ENCODE measurements at places on chromosomes 1 and 21.
A peak's percentile ranks its signal among the peaks of the same experiment; 100 is the strongest.

DNA sequence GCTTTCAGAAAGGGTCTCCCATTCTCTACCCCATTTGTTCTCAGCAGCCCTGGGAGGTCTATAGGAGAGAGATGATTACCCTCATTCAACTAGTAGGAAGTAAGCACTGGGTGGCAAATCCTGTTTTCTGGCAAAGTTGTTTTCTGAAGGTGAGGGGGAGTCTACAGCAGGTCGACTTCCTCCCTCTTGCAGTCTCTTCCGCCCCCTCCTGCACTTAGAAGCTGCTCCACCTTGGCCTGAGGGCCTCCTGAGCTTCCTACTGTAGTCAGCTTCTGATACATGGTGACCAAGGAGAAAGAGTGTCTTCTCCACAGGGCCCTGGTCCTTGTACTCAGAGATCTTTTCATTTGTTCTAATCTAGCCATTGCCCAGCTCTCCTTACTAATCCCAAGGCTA lies 93.1 kb downstream of the RGL1 start:
- DNase-seq: no peak

GRCh38 chr1:81967951-81968350 lies 167.2 kb downstream of the ADGRL2 start:
- DNase-seq: no peak

GRCh38 chr21:38223893-38224540 lies 32.8 kb upstream of the KCNJ15 start:
- DNase-seq: no peak

- no peak for DNase-seq
Measured at GRCh38 chr21:19475525-19475924, 1071.9 kb upstream of the TMPRSS15 start.

- no peak for DNase-seq
Measured at GRCh38 chr1:171431994-171432393, 53.3 kb upstream of the PRRC2C start.

- DNase-seq: no peak
Measured at GRCh38 chr1:78388275-78388674, 102.5 kb upstream of the PTGFR start.

GRCh38 chr1:42165511-42166210 lies 1.1 kb upstream of the GUCA2A start:
- no peak for DNase-seq

DNA sequence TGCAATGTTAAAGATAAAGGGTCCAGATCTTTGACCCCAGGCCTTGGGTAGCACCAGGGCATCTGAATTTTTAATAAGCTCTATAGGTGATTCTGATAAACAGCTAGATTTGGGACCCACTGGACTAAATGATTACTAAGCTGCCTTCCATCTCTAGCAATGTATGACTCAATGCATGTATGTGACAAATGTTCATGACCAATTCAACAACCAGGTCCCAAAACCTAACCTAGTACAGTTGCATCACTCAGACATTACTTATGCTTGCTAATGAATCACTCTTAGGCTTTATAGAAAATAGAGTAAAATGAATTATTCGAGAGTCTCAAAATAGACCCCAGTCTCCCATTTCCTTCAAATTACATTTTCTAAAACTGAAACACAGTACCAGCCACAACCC lies 35.5 kb downstream of the RCAN1 start:
- DNase-seq: no peak

DNA sequence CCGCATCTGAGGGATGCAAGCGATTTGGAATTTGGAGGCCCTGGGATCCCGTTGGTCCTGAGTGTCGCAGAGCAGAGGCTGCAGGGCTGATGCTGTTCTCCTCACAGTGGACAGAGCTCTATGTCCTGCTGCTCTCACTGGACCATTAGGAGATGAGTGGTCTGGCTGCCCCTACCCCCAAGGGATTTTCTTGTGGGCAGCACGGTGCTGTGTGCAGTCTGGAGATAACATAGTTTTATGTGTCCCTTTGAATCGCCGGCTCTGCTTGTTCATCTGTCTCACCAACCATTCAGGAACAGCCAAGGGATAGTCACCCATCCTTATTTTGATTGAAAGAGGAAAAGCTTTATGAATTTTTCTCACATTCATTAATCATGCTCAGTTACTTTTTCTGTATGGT lies 49.9 kb downstream of the CHRM3 start:
- no peak for DNase-seq

GRCh38 chr1:230120289-230120920 lies 53.4 kb downstream of the GALNT2 start:
- no peak for DNase-seq

- no peak for DNase-seq
Measured at GRCh38 chr1:178868706-178869105, 2.2 kb downstream of the ANGPTL1 start.

DNA sequence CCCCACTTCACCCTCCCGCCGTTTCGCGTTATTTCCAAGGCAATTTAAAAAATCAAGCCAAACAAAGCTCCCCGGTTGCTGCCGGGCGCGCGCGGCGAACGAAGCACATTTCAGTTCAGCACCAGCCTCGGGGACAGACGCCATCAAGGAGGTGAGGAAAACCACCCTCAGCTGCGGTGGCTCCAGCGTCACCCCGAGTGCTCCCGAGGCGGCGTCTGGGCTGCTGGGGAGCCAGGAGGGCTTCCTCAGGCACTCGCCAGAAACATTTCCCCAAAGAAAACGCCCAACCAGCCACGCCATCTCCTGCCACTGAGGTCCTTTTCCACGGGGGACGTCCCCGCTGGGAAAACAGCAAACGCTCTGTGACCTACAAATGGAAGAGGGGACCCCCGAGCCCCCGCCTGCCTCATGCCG lies 623 bp downstream of the GNG4 start:
- DNase-seq: peak; percentile 38

DNA sequence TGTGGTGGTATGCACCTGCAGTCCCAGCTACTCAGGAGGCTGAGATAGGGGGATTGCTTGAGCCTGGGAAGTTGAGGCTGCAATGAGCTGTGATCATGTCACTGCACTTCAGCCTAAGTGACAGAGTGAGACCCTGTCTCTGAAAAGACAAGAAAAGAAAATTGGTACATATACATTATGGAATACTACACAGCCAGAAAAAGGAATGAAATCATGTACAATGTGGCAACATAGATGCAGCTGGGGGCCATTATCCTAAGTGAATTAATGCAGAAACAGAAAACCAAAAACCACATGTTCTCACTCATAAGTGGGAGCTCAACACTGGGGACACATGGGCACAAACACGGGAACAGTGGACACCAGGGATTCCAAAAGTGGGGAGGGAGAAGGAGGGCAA lies 7.1 kb upstream of the CFAP107 start:
- DNase-seq: no peak

DNA sequence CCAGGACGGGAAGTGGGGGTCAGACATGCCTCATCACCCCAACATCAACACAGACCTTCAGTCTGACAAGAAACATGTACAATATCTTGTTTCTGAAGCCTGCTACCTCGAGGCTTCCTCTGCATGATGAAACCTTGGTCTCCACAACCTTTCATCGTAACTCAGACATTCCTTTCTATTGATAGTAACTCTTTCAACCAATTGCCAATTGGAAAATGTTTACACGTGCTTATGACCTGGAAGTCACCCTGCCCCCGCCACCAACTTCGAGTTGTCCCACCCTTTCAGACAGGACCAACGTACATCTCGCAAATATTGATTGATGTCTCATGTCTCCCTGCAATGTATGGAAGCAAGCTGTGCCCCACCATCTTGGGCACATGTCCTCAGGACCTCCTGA lies 159.5 kb downstream of the ETS2 start:
- no peak for DNase-seq

- DNase-seq: no peak
Measured at GRCh38 chr1:228938537-228938901, 203.2 kb downstream of the RHOU start.

DNA sequence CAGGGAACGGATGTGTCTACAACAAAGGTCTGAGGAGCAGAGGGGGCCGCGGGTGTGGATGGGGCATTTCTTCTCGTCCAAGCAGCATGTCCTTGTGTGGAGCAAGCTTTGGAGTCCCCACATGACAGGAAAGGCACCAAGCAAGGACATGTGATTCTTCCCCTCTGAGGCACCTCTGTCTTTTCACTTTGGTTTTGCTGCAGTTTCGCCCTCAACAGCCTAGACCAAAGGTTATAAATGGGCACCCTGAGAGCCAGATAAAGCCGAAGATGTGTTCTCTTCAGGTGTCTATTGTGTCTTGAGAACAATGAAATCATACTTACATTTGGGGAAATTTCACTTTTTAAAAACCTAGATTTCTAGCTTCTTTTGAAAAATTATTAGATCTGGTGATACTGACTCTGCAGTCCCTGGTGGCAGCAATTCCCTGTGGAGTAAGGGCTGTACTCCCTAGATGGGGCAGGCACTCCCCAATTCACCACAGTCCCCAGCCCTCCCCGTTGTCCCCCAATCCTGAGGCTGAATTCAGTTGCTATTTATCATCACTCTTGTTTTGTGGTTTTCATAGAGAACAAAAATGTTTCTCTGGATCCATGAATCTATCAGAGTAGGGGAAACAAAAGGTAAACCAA lies 28.8 kb upstream of the IKBKE start:
- no peak for DNase-seq

GRCh38 chr1:8194481-8195227 lies 123.3 kb upstream of the SLC45A1 start:
- DNase-seq: no peak

- DNase-seq: peak; percentile 15
Measured at GRCh38 chr1:76868154-76868882, 1.0 kb downstream of the ST6GALNAC5 start.

Measured in stimulated activated CD4-positive, alpha-beta T cell treated with anti-CD3 and anti-CD28 coated beads, Interleukin-2, amount 100 ng/mL, for 48 hours (primary cell).